ENCODE measurements at places on chromosomes 1 and 21.

DNA sequence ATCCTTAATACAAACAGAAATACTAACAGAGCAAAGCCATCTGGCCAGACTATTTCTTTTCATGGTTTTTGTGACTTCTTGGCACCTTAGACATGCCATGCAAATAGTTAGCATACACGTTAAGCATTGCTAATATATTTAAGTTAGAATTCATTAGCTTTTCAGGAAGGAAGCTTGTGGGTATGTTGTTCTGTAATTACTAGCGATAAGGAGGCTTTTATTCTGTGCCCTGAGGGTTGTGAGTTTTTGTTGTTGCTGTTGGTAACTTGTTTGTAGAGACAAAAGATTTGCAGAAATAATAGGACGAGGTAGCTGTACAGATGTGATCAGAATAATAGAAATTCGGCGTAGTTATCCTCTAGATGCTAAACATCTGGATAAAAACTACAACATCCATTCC is 305.3 kb downstream of the TM2D1 start:
- no peak for DNase-seq

- DNase-seq, result peak; percentile 94
Observed at GRCh38 chr1:10796029-10796944, at the start of gene CASZ1. Gene CASZ1 (minus strand): TSS chr1:10796646. CDS start chr1:10693889, 102,757 bp downstream.

- peak; percentile 72 for DNase-seq
Observed at GRCh38 chr1:89855413-89856123, 34.7 kb downstream of the LRRC8D start.

GRCh38 chr1:223731133-223731770 is 18.9 kb downstream of the CAPN2 start:
- peak; percentile 74 for DNase-seq

- DNase-seq, result no peak
Observed at GRCh38 chr1:106975944-106976343, 80.5 kb upstream of the PRMT6 start.

DNA sequence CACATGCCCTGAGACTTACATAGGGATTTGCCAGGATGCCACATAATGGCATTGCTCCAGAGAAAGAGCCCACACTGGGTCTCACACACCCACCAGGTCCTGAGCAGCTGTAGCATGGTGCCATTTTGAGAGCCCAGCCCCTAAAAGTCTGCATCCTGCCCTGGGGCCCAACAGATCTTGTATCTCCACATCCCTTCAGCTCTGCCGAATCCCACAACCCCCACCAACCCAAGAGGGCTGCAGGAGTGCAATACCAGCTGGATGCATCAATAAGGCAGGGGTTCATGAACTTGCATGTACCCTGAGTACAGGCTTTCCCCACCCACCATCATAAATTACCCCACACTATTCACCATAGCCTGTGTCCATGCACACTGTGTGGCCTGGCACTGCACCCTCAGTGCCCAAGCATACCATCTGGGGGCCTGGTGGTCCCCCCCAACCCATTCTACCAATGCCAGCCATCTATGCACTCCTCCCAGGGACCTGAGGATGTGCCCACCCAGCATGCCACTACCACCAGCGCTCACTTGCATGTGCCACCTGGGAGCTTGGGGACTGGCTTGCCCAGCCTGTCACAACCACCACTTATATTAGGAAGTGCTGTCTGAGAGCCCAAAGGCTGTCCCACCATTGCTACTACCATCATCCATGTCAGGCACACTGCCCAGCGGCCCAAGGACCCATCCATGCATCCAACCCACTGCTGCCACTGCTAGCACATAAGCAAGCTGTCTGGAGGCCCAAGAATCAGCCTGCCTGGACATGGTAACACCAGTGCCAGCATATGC is 4.1 kb upstream of the KRTAP12-2 start:
- DNase-seq, result no peak

DNA sequence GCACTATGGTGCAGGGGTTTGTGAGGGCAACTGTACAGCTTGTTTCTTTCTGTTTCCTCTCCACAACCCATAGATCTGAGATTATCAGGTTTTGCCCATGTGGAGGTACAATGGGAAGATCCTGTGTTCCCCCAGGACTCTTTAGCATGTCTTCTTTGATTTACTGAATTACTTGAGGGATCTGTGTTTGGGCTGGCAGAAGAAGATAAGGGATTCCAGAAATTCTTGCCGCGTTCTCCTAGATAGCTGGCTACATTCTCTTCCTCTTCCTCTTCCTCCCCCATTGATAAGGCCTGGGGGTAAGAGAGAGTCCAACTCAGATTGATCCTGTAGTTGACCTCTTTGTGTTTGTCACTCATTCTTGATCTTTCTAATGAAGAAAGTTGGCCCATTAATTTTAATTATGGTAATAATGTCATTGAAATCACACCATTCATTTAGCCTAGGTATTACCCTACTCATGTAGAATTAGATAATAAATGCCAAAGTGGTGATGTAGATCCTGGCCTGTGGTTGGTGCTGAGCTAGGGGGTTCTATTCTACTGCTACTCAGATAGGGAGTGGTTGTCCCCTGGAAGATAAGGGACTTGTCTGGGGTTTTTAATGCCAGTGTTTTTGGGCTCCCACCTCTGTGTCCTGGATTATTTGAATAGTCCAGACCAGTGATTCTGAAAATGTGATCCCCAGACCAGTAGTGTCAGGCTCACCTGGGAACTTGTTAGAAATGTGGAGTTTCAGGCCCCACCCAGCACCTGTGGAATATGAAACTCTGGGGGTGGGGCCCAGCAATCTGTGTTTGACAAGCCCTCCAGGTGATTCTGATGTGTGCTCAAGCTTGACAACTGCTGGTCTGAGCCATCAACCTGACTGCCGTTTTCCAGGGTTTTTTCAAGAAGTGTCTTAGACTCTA is 122.2 kb downstream of the NOS1AP start:
- DNase-seq, result no peak

DNA sequence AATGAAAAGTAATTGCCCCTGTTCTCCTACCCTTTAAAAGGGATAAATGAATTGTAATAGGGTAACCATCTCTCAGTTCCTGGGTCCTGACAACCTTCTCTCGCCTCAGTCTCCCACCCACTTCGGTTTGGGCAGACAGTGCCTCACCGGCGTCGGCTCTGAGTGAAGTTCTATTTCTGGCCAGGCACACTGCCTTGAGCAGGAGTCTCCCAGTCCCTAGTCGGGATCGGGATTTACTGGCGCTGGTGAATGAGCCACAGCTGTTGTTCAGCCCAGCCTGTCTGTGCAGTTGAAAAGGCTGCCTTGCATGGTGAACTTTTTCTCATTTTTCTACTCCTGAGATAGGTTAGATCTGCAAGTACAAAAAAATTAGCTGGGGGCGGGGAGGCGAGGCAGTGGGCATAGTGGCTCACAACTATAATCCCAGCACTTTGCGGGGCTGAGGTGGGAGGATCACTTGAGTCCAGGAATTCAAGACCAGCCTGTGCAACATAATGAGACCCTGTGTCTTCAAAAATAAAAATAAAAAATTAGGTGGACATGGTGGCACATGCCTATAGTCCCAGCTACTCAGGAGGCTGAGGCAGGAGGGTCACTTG is 7.4 kb downstream of the PLEKHM2 start:
- DNase-seq, result no peak

DNA sequence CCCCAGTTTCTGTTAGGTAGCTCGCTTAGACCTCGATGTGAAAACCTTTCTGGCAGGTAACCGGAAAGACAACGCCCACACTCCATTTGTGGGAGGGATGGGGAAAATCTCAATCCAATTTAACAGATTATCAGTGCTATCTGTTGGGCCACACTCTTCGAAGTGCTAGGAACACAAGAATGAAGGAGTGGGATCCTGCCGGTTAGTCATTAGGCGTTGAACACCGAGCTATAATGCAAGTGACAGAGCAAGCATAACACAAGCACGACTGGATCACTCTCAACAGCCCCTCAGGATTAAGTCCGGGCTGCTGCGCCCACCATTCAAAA is 531 bp downstream of the SNIP1 start:
- no peak for DNase-seq

DNA sequence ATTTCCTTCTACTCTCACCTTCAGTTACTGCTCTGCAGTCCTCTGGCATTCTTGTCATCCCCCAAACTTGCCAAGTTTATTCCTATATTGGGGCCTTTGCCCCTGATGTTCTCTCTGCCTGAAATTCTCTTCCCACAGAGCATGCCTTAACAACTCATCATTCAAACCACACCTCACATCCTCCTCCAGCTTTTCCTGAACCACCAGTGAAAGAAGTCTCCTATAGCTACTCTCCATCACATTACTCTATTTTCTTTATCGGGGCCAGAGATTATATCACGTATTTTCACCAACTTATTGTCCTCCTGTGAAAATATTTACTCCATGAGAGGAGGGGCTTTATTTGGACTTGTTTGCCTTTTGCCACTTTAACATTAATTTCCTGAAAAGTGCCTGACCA is 32.1 kb downstream of the EXTL2 start:
- peak; percentile 52 for DNase-seq

GRCh38 chr1:209218981-209219380 is 364.5 kb upstream of the CAMK1G start:
- no peak for DNase-seq

DNA sequence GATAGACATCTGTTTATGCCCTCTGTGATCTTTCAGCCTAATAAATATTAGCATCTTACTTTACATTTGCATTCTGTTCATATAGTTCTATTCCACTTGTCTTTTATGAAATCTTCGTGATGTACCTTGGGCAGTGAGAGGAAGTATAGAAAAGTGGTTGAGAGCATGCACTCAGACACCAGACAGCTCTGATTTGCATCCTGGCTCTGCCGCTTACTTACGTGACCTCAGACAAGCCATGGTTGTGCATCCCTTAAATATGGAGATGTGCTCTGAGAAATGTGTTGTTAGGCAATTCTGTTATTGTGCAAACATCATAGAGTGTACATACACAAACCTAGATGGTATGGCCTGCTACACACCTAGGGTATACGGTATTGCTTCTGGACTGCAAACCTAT is 22.9 kb downstream of the OVGP1 start:
- DNase-seq, result no peak

GRCh38 chr1:20885121-20885520 is 98.0 kb upstream of the HP1BP3 start:
- DNase-seq, result no peak

GRCh38 chr1:222618880-222619596 is 1.1 kb downstream of the MIA3 start:
- peak; percentile 60 for DNase-seq

Data from adipocyte (in vitro differentiated cells).